Cortex of kidney (tissue), 1 donor: ENCODE measurements at places on chromosomes 11 and 22.

DNA sequence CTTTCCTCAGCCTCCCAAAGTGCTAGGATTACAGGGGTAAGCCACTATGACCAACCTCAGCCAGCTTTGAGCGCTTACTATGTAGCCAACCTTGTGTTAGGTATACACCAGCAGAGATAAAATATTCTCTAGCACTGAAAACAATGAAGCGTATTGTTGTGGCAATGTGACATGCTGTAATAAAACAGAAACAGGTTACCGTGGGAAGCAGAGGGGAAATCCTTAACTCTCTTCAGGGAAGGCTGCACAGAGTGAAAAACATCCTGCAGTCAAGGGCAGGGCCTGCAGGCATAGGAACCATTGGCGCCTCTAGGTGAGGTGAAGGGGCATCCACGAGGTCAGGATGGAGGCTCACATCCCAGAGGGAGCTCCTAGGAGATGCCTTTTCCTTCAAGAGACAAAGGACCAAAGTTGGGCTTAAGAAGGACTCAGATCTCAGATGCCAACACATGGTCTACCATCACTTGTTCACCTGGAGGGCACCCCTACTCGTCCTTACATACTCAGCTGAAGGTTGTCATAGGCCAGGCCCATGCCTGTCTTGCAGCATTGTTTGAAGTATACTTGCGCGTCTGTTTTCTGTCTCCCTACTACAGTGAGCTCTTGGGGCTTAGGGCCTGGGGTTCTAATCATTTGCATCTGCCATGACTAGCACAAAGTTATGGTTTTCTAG lies 8.0 kb downstream of the POLD4 start:
- DNase-seq: no peak

DNA sequence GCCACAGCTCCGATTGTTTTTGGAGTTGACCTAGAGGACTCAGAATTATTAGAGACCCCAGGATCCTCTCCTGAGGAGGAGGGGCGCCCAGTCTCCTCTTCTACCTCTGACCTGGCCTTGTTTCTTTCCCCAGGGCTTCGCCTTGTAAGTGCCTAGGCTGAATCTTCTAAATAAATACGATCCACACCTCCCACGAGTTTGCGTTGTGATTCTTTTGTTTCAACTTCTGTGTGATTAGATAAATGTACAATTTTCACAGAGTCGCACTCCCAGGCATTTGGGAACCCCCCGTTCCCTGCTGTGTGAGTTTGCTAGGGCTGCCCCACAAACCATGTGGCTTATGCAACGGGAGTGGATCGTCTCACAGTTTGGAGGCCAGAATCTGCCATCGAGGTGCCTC lies 1.2 kb downstream of the KRTAP5-8 start:
- DNase-seq: no peak

GRCh38 chr11:48055292-48056132 lies 75.2 kb downstream of the PTPRJ start:
- DNase-seq: no peak

DNA sequence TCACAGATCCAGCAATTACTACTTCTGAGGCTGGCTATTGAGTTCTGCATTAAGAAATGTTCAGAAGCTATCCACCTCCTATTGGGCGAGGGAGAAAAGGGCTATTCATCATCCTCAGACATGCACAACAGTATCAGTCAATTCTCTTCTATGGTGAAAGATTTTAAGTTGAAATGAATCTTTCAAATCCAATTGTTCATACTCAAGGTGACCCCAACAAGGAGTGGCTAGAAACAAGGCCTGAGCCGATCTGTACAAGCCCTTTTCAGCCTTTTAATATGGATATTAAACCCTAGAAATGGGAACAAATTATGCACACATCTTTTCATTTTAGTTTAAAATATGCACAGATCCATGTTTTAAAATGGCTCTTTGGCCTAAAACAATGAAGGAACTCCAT lies 303.5 kb upstream of the PITPNB start:
- DNase-seq: no peak

DNA sequence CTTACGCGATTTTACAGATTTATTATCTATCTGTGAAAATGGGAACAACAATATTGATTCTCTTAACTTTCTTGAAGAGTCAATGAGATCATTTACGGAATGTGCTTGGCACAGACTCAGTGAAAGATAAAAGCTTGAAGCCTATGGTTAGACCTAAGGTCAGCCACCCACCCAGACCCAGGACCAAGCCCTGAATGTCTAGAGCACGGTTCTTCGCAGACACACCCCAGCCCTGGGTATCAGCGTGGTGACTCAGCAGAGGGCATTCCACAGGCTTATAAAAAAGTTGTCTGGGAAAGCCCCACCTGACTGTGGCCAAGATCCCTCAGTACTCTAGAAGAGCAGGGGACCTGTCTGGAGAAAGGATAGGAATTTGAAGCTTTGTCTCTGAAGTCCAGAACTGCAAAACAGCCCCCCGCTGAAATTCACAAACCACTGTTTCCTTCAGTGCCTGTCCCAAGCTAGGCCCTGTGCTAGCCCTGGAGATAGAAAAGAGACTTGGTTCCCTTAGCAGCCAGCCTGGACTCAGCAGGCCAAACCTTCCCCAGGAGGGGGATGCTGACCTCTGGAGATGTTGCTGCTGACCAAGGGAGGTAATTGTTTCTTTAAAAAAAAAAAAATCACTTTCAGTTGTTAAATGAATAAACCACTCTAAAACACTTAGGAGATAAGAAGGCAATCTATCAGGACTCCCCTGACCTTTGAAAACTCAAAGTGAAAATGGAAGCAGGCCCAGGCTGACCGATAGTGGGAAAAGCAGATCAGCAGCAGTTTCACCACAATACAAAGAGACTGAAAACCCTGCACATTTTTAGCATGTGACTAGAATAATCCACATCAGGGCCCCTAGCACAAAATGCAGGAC lies 114.0 kb downstream of the ABTB2 start:
- DNase-seq: no peak

GRCh38 chr11:37370817-37371216 lies 772.8 kb upstream of the RAG2 start:
- no peak for DNase-seq

DNA sequence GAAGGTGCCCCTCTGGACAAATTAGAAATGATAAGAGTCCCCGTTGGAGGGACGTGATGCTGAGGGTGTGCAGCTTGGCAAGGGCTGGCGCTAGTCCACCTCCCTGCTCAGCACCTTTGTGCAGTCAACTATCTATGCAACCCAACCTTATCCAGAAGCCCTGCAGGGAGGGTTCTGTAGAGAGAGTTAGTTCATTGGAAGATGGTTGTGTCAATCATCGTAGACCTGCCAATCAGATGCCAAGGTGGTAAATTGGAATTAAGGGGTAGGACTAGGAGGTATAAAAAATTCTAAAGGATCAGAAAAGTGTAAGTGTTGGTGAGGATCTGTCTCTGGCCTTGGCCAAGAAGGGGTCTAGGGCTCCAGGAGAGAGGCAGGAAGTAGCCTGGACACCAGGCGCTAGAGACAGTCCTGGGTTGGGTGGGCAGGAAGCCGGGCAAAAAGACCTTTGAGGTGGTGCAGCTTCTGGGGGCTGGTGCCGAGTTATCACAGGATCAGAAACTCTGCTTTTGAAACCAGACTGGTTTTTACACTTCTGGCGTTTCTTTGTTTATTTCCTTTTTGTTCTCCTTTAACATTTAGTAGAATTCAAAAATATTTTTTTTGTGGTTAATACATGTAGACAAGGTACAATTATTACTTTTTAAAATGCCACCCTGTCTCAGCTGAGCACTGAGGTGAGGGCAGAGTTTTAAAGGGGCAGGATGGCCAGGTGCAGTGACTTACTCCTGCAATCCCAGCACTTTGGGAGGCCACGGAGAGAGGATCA lies 1.6 kb downstream of the C1QTNF6 start:
- DNase-seq: no peak

DNA sequence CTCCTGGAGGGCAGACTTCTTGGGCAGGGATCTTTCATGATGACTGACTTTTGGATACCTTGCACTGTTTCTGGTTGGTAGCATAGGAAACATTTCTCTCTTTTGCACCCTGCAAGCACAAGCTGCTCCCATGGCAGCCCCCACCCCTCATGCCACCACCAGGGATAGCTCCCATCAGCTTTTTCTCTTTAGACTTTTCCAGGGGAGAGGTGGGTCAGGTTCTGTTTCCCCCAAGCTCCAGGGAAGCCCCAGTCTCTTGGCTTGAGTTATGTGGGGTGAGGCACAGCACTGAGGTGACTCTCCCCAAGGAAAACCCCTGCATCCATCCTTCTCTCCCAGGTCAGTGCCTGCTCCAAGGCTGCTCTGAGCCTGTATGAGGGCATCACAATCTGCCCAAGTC lies 22.5 kb downstream of the LRRC32 start:
- DNase-seq: no peak

DNA sequence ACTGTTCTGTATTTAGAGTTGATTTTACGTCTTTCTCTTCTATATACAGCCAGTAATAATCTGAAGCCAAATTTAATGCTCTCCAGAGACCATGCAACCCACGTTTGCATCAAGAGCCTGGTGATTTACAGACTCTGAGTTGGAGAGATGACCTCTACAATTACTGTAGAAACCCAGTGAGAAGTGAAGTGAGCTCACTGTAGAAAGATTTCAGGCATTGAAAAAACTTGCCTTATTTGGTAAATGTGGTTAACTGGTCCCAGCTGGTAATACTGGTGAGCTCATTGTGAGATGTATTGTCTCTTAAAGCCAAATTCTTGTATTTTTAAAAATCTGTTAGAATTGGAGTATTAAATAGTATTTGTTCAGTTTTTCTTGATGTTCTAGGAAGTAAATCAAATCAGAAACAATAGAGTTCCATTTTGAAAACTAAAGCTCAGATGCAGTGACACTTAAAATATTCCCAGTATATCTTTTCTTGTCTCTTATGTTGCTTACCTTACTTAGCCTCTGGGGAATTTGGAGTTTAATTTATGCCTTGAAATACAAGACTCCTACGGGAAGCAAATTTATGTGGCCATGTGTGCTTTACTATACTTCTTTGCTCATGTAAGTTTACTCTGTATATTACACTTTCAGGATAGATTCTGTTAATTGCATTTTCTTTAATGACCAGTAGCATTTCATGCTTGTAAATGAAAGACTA lies 189.9 kb downstream of the ARHGAP42 start:
- DNase-seq: no peak

DNA sequence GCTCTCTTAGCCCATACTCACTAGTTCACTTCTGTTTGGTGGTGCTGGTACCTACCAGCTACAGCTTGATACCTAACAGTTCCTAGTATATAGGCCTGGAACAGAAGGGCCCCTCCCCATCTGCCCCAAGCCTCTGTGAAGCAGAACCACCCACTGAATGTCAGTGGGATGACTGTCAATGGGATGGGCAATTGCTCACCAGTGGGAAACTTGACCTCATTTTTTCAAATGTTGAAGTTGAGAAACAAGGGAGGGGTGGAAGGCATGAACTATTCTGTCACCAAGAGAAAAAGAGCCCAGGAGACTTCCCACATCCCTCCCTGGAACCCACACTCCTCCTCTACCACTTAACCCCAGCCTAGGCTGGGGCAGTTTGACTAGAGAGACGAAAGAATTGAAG lies at the start of gene NLRP10:
Gene NLRP10 (minus strand): TSS at position 62 of the 400 bp plus-strand sequence. CDS start 1,952 bp downstream, outside the sequence.
- DNase-seq: no peak

DNA sequence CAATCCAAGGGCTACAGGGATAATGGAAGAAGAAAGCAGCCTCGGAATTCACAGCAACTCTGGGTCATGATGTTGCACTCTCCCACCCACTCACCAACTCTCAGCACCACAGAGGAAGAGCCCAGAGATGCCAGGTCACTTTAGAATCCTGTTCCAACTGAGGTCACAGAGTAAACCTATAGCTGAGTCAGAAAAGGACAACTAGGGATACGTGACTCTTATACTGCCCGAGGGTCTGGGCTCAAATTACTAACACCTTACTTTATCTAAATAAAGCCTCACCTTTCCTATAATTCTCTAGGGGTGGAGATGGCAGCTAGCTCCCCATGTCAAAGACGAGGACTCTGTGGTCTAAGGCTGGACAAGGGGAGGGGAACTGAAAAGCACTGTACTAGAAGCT lies 24.6 kb downstream of the IL18BP start:
- DNase-seq: no peak

- DNase-seq: no peak
These were observed 45.6 kb downstream of the DNHD1 start for GRCh38 chr11:6542727-6543126.

DNA sequence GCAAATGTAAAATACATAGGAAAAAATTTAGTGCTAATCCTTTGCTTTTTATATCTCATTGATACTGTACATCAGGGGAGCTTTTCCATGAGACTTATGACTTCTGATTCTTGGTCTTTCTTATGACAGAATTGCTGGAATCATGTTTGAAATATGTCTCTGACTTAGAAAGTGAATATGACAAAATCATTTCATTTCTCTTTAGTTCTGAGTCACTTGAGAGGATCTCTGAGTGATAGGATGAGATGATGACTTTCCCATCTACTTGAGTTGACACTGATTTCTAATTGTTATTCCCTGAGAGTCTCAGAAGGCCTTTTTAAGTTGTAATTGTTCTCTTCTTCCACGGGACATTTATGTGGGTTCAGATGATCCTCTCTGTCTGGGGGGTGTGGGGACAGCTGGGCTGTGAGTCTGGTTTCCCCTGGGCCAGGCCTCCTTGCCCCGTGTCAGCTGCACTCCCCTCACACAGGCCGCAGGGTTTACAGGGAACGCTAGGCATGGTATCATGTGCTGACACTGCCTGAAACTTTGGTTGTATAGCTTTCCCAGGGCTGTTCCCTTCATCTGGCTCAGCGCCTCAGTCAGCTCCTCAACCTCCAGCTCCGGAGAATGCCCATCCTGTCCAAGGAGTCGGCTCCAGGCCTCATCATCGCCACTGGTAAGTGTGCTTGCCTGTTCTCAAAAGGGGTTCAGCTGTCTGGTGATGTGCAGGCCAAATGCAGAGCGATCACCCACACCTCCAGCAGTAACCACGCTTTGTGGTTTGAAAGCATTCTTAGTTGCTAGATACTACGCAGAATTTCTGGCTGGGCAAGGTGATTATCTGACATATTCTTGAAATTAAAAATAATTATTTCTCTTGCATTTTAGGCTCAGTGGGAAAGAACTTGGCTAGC lies 69.5 kb upstream of the SORL1-AS1 start:
- DNase-seq: no peak

DNA sequence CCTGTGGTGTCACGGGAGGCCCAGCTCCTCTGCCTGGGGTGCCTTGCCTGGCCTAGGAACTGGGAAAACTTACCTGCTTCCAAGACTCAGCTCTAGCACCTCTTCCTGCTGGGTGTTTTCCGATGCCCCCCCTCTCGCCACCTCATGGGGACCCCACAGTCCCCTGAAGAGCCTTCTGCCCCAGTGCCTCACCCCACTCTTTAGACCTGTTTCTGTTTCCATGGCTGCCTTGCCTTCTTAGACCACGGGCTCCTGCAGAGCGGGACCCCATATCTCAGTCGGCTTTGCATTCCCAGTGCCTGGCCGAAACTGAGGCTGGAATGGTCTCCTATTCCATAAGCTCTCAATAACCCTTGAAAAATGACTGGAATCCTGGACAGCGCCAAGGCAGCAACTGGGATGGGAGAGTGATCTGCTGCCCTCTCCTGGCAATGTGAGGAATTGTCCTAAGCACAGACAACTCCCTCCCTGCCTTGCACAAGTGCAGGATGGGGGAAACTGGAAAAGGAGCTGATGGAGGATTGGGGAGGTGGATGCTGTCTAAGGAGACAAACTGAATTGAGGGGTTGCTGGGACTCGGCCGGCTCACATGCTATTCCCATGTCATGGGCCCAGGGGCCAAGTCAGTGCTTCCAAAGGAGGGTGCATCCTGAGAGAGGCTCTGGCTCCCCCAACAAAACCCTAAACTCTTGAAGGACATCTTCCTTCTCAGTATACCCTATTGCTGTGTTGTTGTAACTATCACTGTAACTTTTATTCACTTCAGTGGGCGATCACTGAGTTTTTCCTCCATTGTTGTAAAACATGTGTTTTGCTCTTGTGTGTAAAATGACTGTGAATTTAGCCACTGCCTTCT lies 26.6 kb upstream of the IL17RA start:
- no peak for DNase-seq

- no peak for DNase-seq
These were observed 11.9 kb upstream of the NRIP3 start for GRCh38 chr11:9015677-9016076.
